ENCODE measurements at places on chromosomes 11 and 22. TPM values are rescaled to one million over a fixed set of nuclear protein-coding genes. Genes with fewer than 3 reads are reported as not detected.

SEPTIN3 gene
- 1.0 TPM for total RNA-seq

OR4C15 gene
- not detected for total RNA-seq

DEPDC7 gene
- not detected for total RNA-seq

GRCh38 chr11:36126678-36127077 lies 162.5 kb downstream of the COMMD9 start:
- no peak for DNase-seq

GRCh38 chr11:57120192-57120965 lies 61.4 kb upstream of the LRRC55 start:
- no peak for DNase-seq

GRCh38 chr11:64619811-64620380 lies 28.9 kb downstream of the SLC22A12 start:
- DNase-seq, result peak; percentile 63

DNA sequence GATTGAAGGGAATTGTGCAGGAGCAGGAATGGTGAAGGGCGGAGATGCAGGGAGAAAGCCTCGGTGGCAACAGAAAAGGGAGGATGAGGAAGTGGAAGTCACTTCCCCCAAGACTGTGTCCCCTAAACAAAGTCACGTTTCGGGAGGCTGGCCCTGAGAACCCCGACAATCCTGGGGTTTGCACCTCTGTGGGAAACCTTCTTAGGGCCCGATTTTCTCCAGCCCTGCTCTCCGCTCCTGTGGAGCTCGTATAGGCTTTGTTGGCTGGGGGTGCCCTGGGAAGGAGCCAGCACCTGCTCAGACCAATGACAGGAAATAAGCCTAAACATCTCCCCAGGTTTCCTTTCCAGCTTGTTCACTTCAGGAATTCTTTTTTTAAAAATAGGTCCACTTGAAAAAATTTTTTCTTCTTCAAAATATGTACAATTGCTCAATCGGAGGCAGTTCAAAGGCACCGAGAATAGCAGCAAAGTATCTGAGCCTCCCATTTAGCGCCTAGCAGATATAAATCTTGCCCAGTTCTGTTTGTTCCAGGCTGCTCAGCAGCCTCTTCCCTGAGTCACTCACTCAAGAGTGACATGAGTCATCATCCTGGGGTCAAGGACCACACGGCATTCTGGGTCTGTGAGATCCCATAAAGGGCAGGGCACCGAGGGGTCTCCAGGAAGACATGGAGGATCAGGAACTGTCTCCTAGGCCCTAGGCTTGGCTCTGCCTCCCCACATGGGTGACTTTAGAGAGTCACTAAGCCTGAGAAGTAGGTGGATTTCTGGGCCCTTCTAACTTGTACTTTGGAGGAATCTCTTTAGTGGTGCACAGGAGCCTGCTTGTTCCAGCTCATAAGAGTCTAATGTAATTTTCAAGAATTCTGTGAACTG lies 34.0 kb downstream of the IRAG1 start:
- DNase-seq, result no peak

DNA sequence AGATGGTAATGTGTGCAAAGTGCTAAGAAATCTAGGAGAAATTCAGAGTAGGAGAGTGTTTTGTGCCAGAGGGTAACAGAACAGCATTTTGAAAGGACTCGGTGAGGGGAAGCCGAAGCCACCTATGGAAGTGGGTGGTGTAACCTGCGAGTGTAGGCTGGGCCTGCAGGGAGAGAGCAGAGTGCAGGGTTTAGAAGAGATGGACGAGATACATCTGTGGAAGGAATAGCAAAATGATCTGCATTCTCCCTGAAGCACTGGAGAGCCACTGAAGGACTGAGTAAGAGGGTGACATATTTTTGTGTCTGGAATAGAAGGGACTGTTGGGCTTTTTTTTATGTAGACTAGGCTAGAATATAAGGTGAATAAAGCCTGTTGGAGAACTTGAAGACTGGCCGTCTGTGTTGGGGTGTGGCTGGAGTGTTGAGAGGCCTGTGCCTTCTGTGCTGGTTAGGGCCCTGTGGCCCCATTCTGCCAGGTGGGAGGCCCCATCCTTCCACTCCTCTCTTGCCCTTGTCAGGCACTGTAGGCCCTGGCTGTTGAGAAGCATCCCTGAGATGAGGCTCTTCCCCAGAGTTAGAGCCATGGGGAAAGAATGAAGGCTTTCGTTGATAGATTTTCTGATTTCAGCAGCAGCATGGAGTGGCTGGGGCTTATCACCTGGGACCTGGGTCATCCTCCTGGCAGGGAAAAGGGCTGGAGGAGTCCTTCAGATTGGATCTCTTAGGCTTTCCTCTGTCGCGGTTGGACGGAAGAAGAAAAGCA lies 102.2 kb downstream of the ZBTB16 start:
- no peak for DNase-seq

DNA sequence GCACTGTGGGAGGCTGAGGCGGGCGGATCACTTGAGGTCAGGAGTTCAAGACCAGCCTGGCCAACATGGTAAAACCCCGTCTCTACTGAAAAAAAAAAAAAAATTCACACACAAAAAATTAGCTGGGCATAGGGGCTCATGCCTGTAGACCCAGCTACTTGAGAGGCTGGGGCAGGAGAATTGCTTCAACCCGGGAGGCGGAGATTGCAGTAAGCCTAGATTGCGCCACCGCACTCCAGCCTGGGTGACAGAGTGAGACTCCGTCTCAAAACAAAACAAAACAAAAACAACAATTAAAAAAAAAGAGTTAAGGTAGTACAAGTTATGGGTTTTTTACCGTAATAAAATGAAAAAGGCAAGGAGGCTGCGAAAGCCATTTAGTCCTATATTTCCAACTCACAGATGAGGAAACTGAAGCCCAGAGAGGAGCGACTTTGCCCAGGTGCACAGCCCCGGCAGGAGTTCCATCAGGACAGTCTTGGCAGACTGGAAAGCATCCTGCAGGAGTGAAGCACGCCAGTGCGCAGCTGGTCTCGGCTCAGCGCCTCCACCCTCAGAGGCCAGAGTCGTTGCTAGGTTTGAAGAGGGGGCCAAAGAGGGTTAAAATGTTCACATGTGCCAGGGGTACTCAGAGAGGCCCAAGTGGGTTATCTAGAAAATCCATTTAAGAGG lies 3.8 kb upstream of the FADS3 start:
- no peak for DNase-seq

GRCh38 chr11:83361831-83362230 lies 75.7 kb upstream of the CCDC90B start:
- no peak for DNase-seq

GRCh38 chr11:11640152-11640551 lies 18.3 kb upstream of the GALNT18 start:
- no peak for DNase-seq

DNA sequence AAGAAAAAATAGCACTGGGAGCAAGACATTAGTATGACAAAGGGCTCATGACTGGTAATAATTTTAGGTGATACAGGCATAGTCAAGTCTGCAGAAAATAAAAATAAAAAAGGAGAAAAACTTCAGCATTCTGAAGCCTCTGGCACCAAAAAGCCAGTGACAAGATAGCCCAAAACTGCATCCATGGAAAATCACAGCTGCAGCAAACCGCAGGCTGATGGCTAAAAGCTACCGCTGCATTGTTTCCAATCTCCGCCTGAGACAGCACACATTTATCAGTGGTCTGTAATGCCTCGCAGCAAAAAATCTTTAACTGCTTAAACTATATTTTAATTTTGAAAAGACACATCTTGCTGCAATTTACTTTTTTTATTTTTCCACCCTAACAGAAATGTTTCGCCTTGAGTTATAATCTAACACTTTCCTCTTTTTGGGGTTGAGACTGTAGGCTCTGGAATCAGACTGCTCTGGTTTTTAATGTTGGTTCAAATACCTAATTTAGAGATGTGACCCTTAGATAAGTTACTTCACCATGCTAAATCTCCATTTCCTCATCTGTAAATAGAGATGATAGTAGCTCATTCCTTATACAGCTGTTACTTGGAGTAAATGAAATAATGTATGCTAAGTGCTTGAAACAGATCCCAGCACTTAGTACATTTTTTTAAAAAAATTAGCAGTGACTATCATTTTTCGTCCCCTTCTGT lies 42.0 kb upstream of the FIBIN start:
- no peak for DNase-seq

DNA sequence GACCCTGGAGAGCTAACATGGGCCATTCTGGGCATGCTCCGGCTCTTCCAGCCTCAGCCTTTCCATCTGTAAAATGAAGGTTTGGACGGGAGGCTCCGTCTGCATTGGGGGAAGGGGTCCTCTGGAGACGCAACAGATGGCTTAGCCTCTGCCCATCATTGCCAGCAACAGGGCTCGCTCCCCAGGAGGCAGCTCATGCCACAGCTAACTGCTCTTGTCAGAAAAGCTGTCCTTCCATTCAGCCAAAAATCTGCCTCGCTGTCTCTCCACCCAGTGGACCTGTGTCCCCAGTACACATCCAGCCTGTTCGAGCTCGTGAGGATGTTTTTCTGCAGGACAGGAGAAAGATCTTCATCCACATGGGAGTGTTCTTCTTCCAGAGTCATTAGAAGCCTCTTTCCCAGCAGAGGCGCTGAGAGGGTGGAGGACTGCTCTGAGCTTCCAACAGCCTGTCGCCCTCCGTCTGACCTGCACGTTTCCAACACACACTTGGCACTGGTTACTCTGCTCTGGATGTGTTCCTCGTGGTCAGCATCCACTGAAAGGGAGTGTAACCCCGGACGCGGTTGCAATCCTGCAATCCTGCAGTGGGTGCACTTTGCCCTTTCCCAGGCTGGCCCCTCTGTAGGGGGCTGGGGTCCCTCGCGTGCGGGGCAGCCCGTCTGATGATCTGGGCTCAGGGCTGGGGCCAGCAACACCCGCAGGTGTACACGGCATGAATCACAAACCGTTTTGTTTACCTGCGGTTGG lies 1340.9 kb downstream of the TBC1D22A start:
- no peak for DNase-seq
